ENCODE measurements at places on chromosomes 5 and 9.

GRCh38 chr9:135887585-135888050 is 19.7 kb downstream of the CAMSAP1 start:
- peak; percentile 8 for DNase-seq

DNA sequence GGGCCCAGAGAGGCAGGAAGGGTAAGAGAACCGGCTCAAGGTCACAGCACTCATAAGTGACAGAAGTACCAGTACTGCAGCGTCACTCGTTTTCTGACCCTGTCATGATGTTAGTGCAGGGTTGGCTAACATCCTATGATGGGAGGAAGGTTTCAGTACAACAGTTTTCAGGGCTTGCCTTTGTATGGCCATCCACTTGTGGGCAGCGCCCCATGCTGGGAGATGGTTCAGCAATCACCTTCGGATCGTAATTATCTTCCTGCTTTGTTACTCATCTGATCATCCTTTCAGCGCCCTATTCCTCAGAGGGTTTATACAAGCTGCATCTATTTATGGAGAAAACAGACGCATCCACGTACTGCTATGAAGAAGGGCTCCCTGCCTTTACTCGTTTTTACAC is 2.4 kb downstream of the MAP1B start:
- no peak for DNase-seq

DNA sequence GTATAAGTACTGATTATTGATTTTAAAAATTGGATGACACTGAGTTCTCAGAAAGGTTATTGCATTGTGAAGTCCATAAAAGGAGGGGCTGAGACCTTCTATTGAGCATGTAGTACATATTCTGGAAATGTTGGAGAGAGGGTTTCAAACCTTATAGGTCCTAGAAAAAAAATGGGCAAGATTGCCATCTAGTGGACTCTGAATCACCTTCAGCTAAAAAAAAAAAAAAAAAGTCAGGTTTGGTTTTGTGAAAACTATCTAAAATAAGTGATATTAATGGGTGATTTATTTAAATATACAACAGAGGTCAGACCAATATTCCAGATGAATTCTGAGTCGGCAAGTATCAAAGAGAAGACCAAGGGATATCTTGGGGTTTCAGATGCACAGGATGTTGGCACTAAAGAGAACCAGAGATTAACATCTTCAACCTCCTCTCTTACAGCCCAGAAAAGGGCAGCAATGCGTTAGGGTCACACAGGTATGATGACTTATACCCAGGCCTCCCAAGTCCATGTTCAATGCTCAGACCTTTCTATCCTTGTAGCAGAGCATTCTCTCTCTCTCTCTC is 109.8 kb upstream of the NMUR2 start:
- no peak for DNase-seq

DNA sequence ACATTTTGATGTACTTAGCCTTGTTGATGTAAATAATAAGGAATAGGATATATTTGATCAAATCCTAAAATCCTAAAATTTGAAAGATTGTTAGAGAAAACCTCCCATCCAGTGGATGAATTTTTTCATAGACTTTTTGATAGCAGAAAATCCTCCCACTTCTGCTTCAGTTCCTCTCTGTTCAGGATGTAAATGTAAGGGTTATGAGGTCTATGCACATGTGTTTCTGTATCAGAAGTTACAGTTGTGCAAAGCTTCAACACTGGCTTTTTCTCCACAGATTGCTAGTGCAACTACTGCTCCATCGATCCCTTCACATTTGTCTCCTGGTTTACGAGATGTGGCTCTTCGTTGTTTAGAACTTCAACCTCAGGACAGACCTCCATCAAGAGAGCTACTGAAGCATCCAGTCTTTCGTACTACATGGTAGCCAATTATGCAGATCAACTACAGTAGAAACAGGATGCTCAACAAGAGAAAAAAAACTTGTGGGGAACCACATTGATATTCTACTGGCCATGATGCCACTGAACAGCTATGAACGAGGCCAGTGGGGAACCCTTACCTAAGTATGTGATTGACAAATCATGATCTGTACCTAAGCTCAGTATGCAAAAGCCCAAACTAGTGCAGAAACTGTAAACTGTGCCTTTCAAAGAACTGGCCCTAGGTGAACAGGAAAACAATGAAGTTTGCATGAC is 16.0 kb upstream of the SETD9 start:
- no peak for DNase-seq

- no peak for DNase-seq
These were observed 220.3 kb downstream of the NR3C1 start for GRCh38 chr5:143182901-143183820.

- DNase-seq, result no peak
These were observed 101.0 kb downstream of the STARD4 start for GRCh38 chr5:111411301-111411700.

DNA sequence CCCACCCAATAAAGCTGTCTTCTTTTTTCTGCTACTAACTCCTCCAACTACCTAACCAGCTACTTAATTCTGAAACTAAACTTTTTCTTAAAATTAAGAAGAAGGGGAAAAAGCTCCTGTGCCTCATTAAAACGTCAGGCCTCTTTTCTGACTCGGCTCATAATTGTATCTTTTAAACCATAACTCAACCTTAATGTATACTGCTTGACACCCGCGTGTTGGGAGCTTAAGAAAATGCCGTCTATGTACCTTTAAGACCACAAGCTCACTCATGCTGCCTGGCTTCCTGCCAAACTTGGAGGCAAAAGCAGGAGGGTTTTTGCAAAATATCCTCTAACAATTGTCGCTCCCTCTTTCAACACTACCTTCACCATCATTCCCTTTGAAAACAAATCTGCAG is 5.0 kb downstream of the EBF1 start:
- DNase-seq, result no peak

DNA sequence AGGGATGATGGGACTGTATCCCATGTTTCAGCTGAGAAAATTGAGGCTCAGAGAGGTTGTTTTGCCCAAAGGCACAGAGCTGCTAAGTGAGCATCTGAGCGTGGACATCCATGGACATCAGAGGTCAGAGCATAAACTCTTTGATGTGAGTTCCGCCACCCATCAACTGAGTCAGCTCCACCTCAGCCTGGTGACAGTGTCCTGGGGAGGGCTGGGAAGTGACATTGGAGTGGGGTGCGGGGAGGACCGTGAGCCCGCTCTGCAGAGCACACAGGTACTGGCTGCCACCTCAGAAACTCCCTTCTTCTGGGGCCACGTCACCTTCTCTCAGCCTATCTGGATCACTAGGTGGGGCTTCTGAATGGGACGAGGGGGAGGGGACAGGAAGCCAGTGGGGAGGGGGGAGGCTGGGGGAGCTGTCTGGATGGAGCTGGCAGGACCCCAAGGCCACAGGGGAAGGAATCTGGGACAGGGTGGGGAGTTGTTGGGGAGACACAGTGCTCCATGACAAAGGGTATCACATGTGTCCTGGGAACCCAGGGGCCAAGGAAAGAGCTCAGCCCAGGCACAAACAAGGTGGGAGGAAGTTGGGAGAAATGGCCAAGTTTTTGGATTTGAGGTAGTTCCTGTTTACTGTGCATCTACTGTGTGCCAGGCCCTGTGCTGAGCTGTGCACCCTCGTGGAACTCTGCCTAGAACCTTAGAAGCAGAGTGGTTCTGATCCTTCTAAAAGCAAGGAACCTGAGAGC is 2.5 kb downstream of the LAMC3 start:
- no peak for DNase-seq

GRCh38 chr9:4762108-4762885 is 21.3 kb upstream of the AK3 start:
- peak; percentile 76 for DNase-seq

GRCh38 chr9:99809586-99810319 is 11.9 kb upstream of the NR4A3 start:
- DNase-seq, result no peak

- DNase-seq, result no peak
These were observed 10.9 kb downstream of the SNCAIP start for GRCh38 chr5:122322801-122323548.

DNA sequence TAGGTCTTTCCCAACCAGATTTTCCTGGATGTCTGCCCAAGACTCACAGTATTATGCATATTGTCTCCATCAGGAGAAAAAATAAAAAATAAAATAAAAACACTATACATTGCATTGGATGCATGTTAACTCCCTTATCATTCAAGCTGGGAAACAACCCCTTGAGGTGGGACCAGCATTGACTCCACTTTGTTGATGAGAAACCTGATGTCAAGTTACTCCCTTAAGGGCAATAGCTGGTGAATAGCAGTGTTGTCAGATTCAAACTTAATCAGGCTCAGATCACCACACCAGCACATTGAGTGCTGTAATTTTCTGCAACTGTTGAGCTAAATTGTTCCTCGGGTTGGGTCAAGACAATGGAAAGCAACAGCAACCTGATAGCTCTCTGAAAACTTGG is 264.0 kb upstream of the TRIM32 start:
- no peak for DNase-seq

- DNase-seq, result no peak
These were observed 7.0 kb downstream of the PAX5 start for GRCh38 chr9:37026931-37027581.

- no peak for DNase-seq
These were observed 1.2 kb upstream of the TAL2 start for GRCh38 chr9:105661011-105661410.

GRCh38 chr5:174409971-174410370 is 314.4 kb upstream of the MSX2 start:
- DNase-seq, result no peak

DNA sequence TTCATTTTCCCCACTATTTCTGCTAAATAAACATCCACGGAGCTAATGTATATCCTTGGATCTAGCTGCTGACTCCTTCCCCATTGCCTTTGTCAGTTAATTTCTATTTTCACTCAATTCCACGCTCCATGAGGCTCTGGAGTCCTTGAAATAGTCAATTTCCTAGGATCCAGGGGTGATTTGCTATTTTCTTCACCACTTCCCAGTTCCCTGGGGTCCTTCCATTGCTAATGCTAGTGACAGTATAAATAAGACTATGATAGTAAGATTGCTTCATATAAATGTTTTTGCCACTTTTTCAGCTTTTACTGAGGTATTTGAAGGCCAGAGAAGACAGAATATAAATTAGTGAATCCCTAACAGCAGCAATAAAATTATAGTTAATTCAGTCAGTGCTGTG is 13.1 kb downstream of the TSSK1B start:
- DNase-seq, result no peak

DNA sequence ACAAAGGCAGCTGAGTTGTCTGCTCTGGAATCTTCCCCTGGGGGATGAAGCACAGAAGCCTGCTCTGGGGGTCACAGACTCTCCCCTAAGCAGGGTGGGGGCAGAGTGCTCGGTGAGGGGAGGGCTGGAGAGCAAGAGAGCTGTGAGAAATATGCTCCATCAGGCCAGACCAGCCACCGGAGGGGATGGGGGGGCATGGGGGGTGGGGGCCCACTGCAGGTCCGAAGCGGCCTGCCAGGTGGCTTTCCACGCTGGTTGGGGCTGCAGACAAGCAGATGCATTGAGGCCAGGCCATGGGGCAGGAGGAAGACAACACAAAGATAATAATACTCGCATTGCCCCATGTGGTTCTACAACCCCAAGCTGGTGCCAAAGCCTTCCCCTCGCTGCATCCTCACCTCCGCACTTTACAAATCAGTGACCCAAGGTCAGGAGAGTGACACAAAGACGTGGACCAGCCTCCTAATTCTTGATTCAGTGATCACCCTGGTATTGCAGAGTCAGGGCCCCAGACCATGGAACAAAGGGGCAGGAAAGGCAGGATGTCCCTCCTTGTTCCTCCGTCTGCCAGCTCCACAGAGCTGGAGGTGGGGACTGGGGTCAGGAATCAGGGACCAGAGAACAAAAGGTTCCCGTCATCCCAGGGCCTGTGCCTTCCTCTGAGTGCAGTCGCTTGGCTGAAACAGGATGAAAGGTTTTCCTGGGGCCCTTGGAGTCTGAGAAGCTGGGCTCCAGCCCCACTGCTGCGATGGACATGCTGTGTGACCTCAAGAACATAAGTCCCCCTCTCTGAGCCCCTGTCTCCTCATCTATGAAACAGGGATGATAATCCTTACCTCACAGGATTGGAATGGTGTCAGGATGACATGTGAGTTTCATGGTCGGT is 37.2 kb upstream of the GABRP start:
- no peak for DNase-seq

GRCh38 chr5:1409381-1410110 is 35.7 kb downstream of the SLC6A3 start:
- DNase-seq, result no peak

DNA sequence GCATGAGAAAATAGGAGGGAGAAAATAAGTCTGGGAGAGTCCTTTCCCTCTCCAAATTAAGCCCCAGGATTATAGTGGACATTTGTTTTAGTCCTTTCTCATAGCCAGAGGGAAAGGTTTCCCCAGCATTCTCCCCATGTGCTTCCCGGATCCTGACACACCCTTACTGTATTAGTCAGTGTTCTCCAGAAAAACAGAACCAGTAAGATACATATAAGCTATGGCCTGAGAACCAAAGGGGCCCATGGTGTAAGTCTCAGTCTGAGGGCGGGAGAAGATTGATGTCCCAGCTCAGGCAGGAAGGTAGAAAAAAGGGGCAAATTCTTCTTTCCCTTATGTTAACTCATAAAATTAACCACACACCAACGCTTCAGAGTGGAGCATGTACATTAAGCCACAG is 25.6 kb upstream of the SPATA31D4 start:
- DNase-seq, result no peak
